Endothelial cell (in vitro differentiated cells): ENCODE measurements at places on chromosomes 5 and 9. TPM values are rescaled to one million over a fixed set of nuclear protein-coding genes. Genes with fewer than 3 reads are reported as not detected.

DNA sequence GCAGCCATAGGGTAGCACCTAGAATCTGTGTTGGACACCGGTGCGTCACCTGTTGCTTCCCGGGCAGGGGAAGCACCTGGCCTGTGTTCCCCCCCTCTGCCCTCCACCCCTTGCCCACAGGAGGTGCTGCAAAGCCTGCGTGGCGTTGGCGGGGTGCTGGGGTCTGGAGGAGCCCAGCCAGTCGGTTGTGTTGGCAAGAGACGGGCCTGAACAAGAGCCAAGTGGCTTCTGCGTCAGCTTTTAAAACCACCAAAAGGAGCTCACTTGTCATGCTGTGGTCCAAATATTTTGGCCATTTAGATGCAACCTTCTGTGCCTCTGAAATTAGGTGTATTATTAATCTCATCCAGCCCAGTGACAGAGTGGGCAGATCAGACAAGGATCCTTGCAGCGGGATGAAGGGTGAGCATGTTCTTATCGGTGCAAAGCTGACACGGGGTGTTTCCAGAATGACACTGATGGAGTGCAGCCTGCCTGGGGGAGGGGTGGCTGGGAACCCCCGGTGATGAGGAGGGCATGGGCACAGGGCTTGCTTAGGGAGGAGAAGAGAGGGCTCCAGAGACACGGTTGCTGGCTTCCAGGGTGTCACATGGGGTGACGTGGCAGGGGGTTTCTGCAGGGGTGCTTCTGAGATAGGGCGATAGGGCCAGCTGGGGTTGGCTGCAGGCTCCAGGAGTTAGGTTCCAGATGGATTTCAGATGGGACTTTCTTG lies 9.7 kb upstream of the RXRA start:
- peaks cover 10% of the 10 kb centered on the region for H3K27me3 ChIP-seq
- no peaks in the 10 kb centered on the region for H3K4me1 ChIP-seq
- H3K27ac ChIP-seq: no peak overlapping the region
- no peaks in the 10 kb centered on the region for H3K36me3 ChIP-seq

DNA sequence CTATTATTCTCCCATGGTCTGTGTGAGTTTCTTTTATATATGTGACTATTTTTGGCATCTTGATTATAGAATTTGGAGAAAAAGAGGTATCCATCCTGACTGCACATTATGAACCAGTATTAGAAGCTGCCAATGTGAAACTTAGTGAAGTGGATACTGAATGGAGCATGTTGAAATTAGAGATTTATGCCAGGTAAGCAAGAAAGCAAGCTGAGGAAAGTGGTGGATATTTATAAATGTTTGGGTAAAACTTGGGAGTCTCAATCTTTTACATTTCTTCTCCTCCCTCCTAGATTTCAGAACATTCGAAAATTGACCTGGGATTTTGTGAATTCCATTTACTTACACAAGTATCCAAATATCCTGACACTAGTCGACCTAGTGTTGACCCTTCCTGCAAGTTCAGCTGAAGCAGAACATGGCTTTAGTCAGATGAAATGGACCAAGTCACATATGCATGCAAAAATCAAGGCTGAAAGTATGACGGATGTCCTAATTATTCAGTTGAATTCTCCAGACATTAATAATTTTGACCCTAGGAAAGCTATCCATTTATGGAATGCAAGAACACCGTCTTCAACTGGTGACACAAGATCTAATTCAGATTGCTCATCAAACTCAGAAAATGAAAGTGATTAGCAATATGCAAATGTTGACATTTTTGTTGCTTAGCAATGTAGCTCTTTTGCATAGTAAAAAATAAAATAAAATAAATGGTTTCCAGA lies 66.8 kb upstream of the IL7R start:
- H3K36me3 ChIP-seq: no peaks in the 10 kb centered on the region
- H3K27ac ChIP-seq: no peak overlapping the region
- H3K27me3 ChIP-seq: peaks cover 1% of the 10 kb centered on the region
- no peak for DNase-seq

DNA sequence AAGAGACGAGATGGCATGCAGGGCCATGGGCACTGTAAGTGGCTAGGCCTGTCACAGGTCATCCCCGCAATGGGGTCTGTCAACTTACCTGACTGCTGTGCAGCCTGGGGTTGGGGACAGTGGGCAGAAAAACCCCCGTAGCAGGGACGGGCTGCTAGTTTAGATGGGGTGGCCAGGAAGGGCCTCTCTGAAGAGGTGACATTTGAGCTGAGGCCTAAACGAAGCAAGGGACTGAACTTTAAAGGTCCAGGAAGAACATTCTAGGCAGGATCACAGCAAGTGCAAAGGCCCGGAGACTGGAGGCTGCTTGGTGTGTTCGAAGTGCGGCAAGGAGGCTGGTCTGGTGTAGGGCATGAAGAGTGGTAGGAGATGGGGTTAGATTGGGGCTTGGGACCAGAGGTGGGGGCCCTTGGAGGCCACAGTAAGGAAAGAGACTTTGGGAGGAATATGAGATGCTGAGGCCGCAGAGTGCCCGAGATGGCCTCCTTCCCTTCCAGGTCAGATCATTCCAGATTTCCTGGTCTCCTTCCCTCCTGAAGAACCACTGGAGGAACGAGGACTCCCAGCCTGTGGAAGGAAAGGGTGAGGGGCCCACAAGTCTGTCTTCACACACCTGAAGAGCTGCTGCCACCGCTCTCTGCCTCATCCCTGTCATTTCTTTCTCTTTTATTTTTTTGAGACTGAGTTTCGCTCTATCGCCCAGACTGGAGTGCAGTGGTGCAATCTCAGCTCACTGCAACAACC lies 37.9 kb upstream of the SH3PXD2B start:
- DNase-seq: no peak
- H3K27ac ChIP-seq: no peak overlapping the region
- H3K27me3 ChIP-seq: peaks cover 13% of the 10 kb centered on the region
- peaks cover 17% of the 10 kb centered on the region for H3K4me1 ChIP-seq
- H3K36me3 ChIP-seq: no peaks in the 10 kb centered on the region

NSD1 gene
- total RNA-seq: 111 TPM

TMED9 gene
- total RNA-seq: 271 TPM
